ENCODE measurements at places on chromosomes 13 and 19.

DNA sequence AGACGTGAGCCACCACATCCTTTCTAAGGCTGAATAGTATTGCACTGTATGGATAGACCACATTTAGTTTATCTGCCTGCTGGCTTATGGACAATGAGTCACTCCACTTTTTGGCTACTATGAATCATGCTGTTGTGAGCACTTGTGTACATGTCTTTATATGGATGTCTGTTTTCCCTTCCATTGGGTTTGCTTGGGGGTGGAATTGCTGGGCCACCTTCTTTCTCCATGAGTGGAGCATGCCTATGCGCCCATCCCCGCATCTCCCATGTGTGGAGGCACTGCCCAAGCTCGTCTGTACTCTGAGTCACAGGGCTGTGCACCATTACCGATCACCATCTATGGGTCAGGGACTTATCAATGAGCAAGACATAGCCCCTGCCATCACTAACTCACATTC is 127.2 kb upstream of the GJB6 start:
- DNase-seq = no peak

DNA sequence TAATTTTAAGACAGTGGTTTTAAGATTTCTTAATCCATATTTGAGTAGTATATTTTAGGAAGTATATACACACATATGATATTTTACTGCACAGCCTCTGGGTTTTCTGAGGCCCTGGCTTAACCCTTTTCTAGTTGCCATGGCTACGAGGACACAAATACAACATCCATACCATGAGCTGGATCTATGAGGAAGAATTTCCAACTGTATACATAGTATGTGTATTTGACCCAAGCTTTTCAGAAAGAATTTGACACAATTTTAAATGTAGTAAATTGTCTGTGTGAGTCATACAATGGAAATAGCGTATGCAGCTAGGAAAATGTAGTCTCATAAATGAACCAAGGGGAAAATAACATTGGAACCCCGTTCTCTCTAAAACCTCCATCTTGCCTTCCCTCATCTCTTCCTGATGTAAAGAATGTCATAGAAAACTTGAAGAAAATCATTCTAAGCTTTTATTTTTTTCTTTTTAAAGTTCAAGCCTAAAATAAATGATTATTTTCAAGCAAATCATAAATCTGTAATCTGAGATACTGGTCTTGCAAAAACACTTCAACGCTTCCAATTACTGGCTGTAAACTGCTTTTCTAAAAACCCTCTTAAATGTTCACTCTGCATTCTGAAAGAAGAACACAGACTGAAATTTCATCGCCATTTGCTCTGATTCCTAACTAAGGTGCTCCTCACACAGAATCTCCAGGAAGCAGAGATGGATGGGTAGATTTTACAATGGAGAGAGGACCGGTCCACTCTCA is 172.4 kb downstream of the LACC1 start:
- DNase-seq = no peak

- no peak for DNase-seq
Measured at GRCh38 chr19:46766569-46767317, 20.5 kb upstream of the STRN4 start.

GRCh38 chr13:32432856-32433255 is 4.9 kb upstream of the N4BP2L1 start:
- no peak for DNase-seq

GRCh38 chr13:30016398-30016797 is 166.0 kb upstream of the UBL3 start:
- DNase-seq = no peak

DNA sequence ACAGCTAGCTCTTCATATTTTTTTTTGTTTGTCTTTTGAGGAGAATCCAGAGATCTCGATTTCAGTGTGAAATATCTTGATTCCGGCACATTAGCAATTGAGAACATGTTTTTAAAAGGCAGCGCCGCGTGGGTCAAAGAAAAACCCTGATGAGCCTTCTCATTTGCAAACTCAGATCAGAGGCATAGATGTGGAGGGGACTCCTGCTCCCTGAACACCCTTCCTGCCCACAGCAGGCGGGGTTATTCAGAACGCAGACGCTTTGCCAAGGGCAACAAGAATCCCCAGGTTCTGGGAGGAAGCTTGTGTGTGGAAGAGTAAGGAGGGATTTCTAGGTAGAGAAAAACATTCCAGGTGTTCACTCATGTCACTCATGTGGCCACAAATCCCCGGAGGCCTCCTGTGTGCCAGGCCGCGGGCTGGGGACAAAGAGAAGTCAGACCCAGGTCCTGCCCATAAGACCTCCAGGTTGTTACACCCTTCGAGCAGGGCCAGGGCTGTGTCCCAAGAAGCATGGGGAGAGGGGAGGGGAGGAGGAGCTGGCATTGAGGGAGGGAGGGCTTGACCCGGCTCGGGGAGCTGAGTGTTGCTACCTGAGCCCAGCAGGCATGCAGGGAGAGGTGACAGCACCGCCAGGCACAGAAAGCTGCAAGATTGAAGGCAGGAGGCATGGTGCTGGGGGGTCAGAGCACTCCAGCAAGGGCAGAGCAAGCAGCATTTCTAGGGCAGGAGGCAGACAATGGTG is 15.9 kb upstream of the IGLON5 start:
- DNase-seq = no peak

DNA sequence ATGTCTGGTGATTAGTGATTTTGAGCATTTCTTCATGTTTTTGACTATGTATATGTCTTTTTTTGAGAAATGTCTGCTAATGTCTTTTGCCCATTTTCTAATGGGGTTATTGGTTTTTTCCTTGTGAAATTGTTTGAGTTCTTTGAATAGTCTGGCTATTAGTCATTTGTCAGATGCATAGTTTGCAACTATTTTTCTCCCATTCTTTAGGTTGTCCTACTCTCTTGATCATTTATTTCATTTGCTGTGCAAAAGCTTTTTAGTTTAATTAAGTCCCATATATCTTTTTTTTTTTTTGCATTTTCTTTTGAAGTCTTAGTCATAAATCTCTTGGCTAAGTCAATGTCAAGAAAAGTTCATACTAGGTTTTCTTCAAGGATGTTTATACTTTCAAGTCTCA is 449.8 kb downstream of the DACH1 start:
- no peak for DNase-seq
